Urothelium cell line (cell line): ENCODE measurements at places on chromosomes 5 and 9.
A peak's percentile ranks its signal among the peaks of the same experiment; 100 is the strongest.

- no peak for DNase-seq
Measured at GRCh38 chr9:35385042-35385441, 104.9 kb upstream of the RUSC2 start.

GRCh38 chr5:103424026-103424425 is 138.6 kb downstream of the NUDT12 start:
- no peak for DNase-seq

DNA sequence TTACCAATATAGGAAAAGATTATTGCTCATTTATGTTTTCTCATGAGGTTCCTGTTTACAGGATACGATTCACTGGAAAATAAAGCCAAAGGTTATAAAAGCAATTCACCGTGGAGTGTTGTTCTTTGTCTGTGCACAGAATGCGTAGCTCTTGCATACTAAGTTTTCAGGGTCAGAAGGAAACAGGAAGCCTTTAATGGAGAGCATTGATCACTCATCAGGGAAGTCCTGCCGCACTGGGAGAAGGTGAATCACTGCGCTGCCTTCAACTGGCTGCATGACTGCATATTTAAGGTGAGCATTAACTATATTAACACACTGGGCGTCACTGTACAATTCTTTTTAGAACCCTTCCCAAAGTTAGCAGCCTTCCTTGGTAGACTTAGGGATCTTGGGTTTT is 74.1 kb upstream of the SYK start:
- DNase-seq: no peak

- DNase-seq: no peak
Measured at GRCh38 chr9:136734837-136735496, 7.8 kb downstream of the LCN10 start.

GRCh38 chr5:73302797-73303147 is 129.8 kb downstream of the TMEM174 start:
- DNase-seq: no peak

DNA sequence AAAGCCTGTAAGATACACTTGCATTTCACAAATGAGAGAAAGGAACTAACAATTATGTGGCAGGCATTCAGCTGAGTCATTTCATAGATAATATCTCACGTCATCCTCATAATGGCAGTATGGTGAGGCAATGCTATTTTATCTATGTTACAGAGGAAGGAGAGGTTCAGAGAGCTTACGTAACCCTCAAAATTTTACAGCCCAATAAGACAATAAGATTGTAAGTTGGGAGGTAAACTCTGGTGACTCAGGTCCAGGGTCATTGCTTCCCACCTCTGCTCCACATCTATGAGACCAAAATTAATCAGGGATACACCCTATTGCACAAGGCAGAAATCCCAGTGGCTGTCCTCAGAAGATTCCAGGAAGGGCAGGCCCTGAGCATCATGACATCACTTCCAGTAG is 309.7 kb downstream of the NSG2 start:
- DNase-seq: peak; percentile 62

- no peak for DNase-seq
Measured at GRCh38 chr9:123382653-123383511, 26.9 kb downstream of the CRB2 start.

GRCh38 chr9:124980431-124980830 is 39.5 kb upstream of the GOLGA1 start:
- DNase-seq: no peak

DNA sequence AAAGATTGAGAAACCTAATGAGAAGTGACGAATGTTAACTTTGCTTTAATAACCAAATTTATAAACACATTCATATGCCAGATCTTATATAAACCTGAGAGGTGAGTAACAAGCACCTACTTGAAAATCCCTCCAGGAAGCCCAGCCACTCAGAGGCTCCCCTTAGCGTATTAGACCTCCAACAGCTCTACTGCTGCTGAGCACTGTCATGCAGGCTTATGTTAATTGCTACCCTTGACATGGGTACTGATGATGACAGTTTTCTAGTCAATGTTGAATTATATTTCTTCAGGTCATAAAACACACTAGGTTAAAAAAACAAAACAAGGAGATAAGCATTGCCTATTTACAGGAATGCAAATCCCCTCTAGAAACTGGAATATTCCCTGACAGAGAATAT is 161.2 kb downstream of the MPDZ start:
- no peak for DNase-seq

GRCh38 chr9:94084314-94084713 is at the start of gene PTPDC1:
TSS of gene PTPDC1 (plus strand) at chr9:94084464. CDS start at chr9:94084531, 67 bp downstream.
- peak; percentile 18 for DNase-seq
